ENCODE measurements at places on chromosomes 3 and 15.

DNA sequence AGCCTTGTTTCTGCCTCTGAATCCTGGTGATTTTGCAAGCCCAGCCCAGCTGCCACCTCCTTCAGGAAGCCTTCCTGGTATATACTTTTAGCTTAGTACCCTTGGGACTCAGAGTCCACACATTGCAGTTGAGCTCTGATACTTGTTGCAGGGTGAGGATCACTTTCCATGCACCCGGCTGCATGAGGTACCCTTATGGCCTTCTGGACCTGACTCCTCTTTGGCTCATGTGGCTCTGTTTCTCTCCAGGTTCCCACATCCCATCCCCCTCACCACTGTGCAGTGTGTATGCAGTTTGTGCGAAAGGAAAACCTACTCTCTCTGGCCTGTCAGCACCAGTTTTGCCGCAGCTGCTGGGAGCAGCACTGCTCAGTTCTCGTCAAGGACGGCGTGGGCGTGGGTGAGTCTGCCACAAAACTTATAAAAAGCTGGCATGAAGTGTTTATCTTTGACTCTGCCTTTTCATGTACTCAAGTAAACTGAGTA is 23.1 kb upstream of the P4HTM start:
- no peak overlapping the region for H3K4me3 ChIP-seq
- H3K36me3 ChIP-seq = peaks cover 16% of the 10 kb centered on the region
- H3K4me1 ChIP-seq = peaks cover 4% of the 10 kb centered on the region
- H3K27ac ChIP-seq = peak overlapping the region; percentile 65
- no peaks in the 10 kb centered on the region for H3K27me3 ChIP-seq

DNA sequence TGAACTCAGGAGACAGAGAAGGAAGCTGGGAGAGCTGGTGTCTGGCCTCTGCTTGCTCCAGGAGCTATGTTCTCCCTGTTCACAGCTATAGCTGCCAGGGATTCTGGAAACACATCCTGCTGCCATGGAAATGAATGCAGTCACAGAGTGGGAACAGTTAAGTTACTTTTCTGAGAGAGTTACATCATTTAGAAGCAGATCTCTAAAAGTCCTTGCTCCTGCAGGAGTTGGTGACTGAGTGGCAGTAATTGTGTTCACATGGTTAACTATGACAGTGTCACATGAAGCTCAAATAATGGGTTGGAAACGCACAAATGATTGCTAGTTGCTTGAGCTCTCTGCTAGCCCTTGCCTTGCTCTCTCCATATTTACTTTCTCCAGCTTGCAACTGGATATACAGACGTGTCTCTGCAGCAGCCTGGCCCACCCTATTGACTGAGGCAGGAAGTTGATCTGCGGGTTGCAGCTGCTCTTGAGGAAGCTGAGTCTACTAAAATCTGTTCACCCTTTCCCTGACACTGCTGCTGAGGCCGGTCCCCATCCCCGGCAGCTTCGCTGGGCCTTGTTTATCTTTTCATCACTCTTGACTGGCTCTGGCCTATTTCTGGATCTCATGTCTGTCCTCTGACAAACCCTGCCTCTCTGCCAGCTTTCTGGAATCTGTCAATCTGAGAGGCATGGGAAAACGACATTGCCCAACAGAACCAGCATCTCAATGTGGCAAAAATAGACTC is 16.7 kb upstream of the ISLR start:
- H3K36me3 ChIP-seq = no peaks in the 10 kb centered on the region
- H3K27me3 ChIP-seq = no peaks in the 10 kb centered on the region
- no peak overlapping the region for H3K27ac ChIP-seq

DNA sequence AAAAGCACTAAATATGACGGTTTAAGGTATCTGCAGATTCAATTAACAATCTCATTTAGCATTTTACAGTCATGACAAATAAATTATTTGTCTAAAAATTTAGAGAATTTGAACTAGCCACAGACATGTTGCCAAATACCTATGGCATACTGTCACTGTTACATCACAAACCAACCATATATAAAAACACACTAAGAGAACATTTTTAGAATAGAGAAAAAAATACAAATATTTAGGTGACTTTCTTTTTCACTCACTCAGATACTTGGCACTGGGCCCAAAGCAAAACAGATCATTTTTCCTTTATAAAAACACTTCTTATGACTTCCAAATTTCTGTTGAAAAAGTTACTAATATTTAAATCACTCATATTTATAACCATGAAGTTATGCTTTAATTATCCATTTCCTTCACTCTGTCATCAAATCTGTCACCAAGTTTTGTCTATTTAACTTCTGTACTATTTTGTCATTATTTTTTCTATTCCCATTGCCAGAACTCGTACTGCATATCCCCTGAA is 644.7 kb downstream of the OTOL1 start:
- no peaks in the 10 kb centered on the region for H3K36me3 ChIP-seq
- H3K27me3 ChIP-seq = no peaks in the 10 kb centered on the region
- H3K27ac ChIP-seq = no peak overlapping the region
- no peaks in the 10 kb centered on the region for H3K4me1 ChIP-seq
- no peak overlapping the region for H3K4me3 ChIP-seq

GRCh38 chr3:159451067-159451466 is 537.6 kb upstream of the IL12A start:
- DNase-seq = no peak
- H3K36me3 ChIP-seq = no peaks in the 10 kb centered on the region
- no peak overlapping the region for H3K27ac ChIP-seq
- no peaks in the 10 kb centered on the region for H3K4me1 ChIP-seq

- peak; percentile 70 for DNase-seq
- no peak overlapping the region for H3K4me3 ChIP-seq
- H3K36me3 ChIP-seq = no peaks in the 10 kb centered on the region
- H3K27ac ChIP-seq = no peak overlapping the region
Observed at GRCh38 chr15:58611731-58612676, 137.5 kb downstream of the ADAM10 start.

- no peaks in the 10 kb centered on the region for H3K27me3 ChIP-seq
- no peak overlapping the region for H3K27ac ChIP-seq
- no peaks in the 10 kb centered on the region for H3K36me3 ChIP-seq
- no peaks in the 10 kb centered on the region for H3K4me1 ChIP-seq
- H3K4me3 ChIP-seq = no peak overlapping the region
- DNase-seq = no peak
Observed at GRCh38 chr3:102614585-102614984, 179.8 kb downstream of the ZPLD1 start.

DNA sequence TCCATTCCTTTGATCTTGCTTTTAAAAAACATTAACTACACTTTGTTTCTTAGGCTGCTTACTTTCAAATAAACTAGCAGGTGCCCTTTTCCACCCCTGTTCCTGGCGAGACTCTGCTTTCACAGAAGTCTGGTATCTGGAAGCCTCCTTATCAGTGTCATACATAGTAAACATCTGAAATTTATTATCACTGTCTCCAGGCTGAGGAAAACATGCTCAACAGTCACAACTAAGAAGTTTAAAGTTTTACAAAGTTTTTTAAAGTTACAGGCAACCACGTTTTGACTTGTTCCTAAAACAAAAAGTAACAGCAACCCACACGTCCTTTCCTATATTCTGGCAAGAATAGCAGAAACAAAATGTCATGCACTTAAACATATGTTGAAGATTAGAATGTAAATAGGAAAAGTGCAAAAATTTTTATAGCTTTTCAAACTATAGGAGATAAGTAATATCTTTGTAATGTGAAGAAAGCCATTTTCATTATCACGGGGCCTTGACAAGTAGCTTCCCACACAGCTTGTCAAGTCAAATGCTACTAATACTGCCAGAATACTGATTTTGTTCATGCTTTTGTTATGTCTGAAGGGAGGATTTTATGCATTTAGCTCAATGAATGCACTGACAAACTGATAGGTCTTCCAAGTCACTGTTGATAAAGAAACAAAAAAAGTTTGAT is 275.2 kb upstream of the KCNMB2 start:
- H3K27ac ChIP-seq = no peak overlapping the region
- no peak overlapping the region for H3K4me3 ChIP-seq
- H3K27me3 ChIP-seq = no peaks in the 10 kb centered on the region
- H3K36me3 ChIP-seq = no peaks in the 10 kb centered on the region

DNA sequence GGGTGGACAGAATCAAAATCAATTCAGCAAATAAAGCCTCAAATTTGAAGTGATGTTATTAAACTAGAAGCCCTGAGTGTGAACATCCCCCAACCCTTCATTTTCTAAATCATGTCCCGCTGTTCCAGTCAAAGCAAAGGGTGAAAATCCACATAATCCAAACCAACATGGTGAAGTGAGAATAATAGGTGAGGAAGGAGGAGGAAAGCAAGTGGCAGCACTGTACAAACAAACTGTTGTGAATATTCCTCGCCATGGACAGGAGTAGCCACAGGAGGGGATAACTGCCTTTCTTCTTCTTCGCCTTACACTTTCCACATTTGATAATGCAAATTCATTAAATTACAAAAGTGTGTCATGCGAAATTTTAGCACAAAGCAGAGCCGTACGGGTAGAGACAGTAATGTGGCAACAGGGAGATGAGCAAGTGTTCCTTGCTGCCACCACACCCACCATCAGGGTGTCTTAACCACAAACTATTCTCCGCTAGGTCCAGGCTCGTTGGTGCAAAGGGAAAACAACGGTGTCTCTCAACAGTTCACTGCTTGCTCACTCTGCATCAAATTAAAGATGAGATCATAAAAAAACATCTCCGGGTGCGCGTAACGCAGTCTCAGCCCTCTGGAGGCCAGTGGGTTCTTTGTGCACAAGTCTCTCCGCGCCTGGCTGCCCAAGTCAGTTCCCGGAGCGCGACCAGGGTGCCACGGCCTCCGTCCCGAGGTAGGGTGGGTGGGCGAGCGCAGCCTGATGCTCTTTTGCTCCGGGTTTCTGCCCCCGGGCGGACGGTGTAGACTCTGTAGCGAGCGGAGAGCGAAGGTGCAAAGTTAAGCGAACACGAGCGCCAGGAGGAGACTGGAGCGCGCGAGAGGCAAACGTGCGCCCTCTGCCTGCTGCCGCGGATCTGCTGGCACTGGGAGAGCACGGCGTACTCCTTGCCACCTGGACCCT is 6.7 kb downstream of the EPHA3 start:
- no peaks in the 10 kb centered on the region for H3K27me3 ChIP-seq
- no peaks in the 10 kb centered on the region for H3K4me1 ChIP-seq
- H3K27ac ChIP-seq = no peak overlapping the region
- peak; percentile 61 for DNase-seq

DNA sequence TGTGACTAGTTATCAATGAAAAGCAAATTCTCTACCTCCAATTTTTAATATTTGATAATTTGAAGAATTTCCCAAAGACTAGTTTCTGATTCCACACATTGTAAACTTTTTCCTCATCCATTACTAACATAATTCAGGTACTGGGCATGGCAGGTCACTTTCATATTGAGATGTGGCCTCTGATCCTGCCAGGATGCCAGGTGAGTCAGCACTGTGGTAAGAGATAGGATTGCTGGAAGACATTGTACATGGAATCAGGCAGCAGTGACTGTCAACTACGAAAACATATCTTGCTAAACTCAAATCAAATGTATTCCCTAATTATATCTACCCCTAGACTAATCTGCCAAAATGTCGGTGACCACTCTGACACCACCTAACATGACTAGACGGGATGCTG is 33.2 kb upstream of the POU1F1 start:
- H3K36me3 ChIP-seq = no peaks in the 10 kb centered on the region
- no peak for DNase-seq
- H3K4me1 ChIP-seq = no peaks in the 10 kb centered on the region

DNA sequence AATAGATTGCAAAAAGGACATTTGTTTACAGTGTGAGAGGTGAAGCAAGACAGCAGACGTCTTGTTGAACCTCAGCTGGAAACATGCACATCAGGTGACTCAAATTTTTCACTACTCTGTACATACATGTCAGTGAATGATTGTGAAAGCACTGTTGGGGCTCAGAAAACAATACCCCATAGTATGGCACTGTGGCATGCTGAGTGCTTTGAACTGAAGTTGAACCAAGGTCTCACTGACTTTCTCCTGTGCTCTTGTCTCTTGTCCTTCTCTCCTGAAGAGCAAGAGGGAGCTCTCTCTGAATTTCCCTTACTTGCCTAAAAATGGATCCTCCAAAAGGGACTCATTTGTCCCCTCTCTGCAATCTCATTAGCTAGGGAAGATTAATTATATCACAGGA is 24.5 kb upstream of the NEDD4 start:
- H3K4me3 ChIP-seq = no peak overlapping the region
- no peaks in the 10 kb centered on the region for H3K36me3 ChIP-seq
- no peaks in the 10 kb centered on the region for H3K4me1 ChIP-seq
- no peak overlapping the region for H3K27ac ChIP-seq
- H3K27me3 ChIP-seq = no peaks in the 10 kb centered on the region
- DNase-seq = no peak

DNA sequence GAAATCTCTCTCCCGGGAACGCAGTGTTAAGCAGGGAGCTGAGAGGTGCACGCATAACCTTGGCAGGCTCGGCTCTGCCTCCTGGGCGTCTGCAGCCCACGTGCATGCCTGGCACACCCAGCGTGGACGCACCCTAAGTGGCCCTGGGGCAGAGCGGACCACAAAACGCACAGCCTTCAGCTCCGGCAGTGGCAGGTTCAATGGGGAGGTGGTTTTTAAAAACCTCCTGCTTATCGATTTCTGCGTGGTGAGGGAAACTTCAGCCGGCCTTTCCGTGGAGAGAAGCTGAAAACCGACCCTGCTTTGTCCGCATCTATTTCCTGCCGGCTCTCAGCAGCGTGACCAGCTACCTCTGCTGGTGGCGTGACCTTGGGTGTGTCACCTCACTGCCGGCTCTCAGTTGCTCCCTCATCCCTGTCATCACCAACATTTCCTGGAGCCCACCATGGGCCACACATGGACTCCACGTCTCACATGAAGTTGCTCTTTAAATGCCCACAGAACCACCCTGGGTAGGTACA is 134.8 kb upstream of the MEF2A start:
- no peak overlapping the region for H3K4me3 ChIP-seq
- no peak overlapping the region for H3K27ac ChIP-seq
- no peaks in the 10 kb centered on the region for H3K36me3 ChIP-seq
- no peaks in the 10 kb centered on the region for H3K27me3 ChIP-seq
- no peak for DNase-seq

DNA sequence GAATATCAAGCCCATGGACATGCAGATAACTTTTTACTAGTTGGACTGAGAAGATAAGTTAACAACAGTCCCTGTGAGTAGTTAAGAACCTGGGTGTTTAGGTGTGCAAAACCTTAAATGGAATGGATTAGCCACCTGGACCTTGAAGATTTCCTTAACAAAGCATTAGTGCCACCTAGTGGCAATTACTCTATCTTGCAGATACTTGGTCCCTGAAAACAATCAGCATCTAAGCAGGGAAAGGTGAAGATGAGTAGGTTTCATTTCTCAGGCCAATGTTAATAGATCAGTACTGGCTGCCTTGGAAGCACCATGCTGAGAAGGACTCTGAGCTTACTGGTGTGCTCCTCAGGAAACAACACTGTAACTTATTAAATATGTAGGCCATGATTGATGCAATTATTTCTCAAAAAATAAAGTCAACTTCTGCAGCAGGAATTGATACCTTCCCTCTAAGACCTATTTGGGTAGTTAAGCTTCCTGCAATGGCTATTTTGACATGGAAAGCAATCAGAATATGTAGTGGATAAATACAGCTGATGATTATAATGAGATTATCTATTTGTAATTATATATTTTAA is 329.4 kb downstream of the TBC1D5 start:
- H3K4me1 ChIP-seq = no peaks in the 10 kb centered on the region
- H3K36me3 ChIP-seq = no peaks in the 10 kb centered on the region
- H3K27me3 ChIP-seq = no peaks in the 10 kb centered on the region

All from colonic mucosa (tissue), 4 donors.